ENCODE measurements at places on chromosomes 2 and 18.

- no peak for DNase-seq
These were observed 192.8 kb upstream of the ZNF521 start for GRCh38 chr18:25544546-25545287.

DNA sequence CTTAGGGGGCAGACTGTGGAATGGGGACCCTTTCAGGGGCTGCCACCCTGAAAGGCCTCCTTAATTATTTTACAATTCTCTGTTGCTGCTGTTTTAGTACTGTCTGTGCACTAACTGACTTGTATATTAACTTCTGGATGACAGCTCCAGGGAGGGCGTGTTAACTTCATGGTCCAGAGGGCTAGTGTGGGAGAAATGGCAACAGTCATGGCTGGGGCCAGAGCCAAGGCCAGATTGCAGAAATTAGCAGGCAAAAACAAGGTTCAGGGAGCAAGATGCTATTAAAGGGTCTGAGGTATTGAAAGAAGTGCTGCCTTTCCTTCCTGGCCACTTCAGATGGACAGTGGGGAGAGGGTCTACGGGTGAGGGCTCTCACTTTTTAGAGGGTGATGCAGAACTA, 9.1 kb downstream of the WIPF1 start:
- no peak for DNase-seq

- no peak for DNase-seq
These were observed 40.3 kb downstream of the SRBD1 start for GRCh38 chr2:45570671-45571334.

GRCh38 chr2:80515964-80516363, 211.4 kb upstream of the LRRTM1 start:
- no peak for DNase-seq

- no peak for DNase-seq
These were observed 93.3 kb upstream of the PAPOLG start for GRCh38 chr2:60662781-60663180.

GRCh38 chr18:24514439-24514838, 54.0 kb downstream of the HRH4 start:
- DNase-seq, result no peak

GRCh38 chr18:25247725-25248124, 104.2 kb downstream of the ZNF521 start:
- no peak for DNase-seq

All from dorsolateral prefrontal cortex (tissue), 122 donors.